ENCODE measurements at places on chromosomes 3 and 15.
A peak's percentile ranks its signal among the peaks of the same experiment; 100 is the strongest.

DNA sequence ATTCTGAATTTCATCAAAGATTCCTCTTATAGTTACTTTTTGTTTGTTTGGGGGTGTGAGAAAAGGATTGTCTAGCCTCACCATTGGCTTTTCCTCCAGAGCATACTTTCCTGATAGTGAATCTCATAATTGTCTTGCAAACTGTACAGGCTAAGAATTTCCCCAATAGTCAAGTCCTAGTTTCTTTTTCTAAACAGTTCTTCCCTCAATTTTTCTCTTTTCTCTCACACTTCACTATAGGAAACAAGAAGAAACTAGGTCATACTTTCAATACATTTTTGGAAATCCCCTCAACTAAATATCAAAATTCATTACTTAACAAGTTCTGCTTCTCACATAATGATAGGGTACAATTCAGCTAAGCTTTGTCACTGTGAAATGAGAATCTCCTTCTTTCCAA lies 241.9 kb downstream of the IL20RB start:
- DNase-seq = no peak

DNA sequence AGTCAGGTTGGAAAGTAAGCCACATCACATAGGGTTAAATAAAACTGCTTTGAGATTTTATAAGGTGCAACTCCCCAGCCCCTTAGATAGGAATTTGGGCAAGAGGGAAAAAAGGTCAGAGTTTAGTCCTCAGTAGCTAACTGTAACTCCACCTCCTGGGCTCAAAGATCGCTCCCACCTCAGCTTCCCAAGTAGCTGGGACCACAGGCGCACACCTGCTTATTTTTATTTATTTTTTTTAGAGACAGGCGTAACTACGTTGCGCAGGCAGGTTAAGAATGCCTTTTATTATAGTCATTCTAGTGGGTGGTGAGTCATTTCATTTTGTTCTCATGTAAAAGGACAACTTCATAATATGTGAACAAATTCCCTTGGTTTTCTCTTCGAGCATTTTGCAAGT lies 14.7 kb downstream of the TM2D3 start:
- DNase-seq = no peak

DNA sequence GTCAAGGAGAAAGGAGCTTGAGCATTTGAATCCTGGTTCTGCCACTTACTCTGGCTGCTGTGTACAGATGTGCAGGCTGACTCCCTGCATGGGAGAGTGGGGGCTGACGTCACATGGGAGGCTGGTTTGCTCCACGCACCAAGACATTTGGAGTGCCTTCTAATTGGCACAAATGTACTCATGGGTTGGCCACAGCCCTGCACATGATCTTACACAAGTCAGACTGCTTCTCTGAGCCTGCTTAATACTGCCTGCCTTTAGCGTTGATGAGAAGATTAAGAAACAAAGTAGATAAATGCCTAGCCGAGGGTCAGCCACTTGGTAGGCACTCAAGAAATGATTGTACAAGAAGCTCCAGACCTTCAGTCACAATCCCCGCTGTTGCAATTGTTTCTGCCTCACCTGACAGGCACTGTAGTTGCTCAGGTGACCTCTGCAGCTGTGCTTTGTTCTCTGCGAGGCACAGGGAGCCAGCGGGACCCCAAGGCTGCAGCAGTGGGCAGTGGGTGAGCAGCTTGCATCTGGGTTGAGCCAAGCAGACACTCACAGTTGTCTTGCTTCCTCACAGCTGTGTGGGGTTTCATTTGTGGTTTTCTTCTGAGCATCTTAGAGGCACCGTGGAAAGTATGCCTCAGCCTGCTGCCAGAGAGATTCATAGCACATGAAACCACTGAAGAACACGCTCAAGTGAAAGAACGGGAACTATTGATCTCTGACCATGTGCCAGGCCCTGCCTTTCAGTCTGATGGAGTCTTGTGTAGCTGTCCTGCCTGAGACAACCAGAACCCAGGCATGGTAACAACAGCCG lies 33.1 kb downstream of the GRK7 start:
- peak; percentile 30 for DNase-seq

- DNase-seq = no peak
Measured at GRCh38 chr3:6706777-6707176, 154.1 kb upstream of the GRM7 start.

DNA sequence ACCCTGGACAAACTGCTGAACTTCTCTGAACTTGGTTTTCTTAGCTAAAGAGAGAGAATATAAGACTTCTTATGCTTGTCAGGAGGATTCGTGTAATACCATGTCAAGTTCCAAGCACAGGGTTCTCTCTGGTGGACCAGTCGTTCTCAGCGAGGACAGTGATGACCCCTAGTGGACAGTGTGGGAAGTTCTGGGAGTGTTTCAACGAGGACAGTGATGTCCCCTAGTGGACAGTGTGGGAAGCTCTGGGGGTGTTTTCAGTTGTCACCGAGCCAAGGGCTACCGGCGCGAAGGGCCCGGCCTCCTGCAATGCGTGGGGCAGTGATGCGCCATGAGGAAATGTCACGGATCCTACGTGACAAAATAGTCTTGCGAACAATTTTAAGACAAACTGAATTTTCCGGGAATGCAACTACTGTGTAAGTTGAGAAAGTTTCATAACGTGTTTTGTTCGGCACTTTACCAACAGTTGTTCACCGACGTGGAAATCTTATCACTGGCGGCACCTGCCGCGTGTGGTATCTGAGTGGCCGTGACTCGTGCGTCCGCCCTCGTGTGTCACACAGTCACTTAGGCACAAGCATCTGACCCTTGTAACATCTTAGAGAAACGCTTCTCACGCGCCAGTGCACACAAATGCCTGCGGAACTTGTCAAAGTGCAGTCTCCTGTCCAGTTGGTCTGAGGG lies 39.3 kb upstream of the MUC4 start:
- peak; percentile 73 for DNase-seq

GRCh38 chr3:126202276-126202675 lies 21.9 kb upstream of the ALDH1L1 start:
- no peak for DNase-seq

- no peak for DNase-seq
Measured at GRCh38 chr15:38539008-38539343, 25.6 kb downstream of the RASGRP1 start.

DNA sequence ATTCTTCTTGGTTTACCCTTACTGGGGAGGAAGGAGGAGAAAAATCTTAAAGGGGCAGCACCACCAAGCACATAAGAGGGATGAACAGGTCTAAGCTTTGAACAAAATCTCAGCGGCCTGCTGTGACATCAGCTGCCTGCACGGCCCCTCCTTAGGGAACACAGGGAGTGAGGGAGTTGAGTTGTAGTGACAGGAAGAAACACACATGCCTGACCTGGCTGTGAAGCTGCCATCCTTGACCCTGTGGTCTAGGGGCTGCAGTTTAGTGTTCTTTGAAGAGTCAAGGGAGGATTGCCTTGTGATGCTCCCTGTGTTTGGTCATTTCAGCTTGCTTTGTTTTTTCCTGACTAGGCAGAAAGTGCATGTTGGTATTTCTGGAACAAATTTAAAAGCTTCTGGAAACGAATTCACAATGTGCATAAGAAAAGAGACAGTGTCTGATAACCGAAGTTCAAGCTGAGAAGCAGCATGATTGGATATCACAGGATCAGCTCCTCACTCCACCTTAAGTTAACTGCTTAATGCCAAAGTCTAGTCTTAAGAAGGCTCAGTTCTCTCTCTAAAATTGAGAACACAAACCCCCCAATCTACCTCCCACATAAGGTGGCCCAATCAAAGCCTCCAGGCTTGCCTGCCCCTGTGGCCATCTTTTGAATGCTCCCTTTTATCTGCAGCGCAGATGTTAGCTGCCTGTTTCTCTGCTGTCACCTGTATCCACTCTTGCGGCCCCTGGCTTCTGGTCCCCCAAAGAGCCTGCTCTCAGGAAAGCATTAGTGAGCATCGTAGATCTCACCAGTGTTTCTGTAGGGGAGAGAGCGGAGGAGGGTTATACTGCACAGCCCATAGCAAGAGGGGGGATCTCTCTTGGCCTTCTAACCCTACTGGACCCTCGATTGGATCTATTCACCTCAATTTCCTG lies 82.2 kb downstream of the SCN11A start:
- DNase-seq = no peak

- no peak for DNase-seq
Measured at GRCh38 chr3:37542331-37542730, 319.3 kb upstream of the CTDSPL start.

DNA sequence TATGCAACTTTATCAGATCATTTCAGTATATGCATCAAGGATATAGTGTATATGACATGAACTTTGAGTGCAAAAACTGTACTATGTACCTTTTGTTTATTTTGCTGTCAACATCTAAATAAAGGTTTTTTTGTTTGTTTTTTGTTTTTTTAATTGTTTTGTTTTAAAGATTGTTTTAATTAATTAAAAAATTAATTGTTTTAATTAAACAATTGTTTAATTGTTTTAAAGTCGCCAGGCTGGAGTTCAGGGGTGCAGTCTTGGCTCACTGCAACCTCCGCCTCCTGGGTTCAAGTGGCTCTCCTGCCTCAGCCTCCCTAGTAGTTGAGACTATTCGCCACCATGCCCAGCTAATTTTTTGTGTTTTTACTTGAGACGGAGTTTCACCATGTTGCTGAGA lies 79.9 kb upstream of the LRRFIP2 start:
- no peak for DNase-seq

- no peak for DNase-seq
Measured at GRCh38 chr3:3825035-3825434, 25.8 kb downstream of the LRRN1 start.

DNA sequence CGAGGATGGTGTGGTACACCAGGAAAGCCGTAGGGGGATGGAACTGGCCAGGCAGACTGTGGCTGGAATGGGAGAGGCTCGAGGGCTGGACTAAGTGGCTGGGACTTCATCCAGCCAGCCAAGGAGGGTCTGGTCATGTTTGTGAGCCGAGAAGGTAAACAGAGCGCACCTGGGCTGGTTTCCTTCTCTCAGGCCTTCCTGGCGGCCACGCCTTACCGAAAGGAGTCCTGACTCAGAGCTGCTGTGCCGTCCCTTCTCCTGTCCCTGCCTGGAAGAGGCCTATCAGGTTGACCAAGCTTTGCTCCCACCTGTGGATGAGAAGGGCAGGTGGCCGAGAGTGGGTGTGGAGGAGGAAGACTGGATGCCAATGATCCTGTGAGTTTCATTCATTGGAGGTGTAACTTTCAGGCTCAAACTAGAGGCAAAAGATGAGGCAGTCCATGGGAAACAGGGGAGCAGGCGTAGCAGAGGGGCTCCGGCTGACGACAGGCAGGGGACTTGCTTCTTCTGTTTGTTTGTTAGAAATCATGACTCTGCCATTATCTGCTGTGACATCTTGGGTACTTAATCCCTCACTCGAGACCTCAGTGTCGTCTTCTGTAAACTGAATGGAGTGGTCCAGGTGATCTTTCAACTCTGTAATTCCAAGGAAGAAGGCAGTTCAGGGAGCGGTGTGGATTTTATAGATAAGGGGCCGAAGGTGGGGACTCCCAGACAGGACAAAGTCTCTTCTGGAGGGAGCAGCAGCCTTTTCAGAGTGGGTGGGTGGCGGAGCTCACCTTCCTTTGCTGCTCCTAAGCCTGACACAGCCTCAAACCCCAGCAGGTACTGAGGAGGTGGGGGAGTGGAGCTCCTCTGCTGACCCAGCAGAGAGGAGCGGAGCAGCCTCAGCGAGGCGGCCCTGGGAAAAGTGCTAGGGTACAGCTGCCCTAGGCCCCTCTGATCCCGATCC lies 71.8 kb upstream of the GATM start:
- no peak for DNase-seq

- DNase-seq = no peak
Measured at GRCh38 chr3:15384510-15385237, 42.7 kb downstream of the METTL6 start.

- DNase-seq = no peak
Measured at GRCh38 chr15:28078191-28078719, 20.9 kb downstream of the OCA2 start.

DNA sequence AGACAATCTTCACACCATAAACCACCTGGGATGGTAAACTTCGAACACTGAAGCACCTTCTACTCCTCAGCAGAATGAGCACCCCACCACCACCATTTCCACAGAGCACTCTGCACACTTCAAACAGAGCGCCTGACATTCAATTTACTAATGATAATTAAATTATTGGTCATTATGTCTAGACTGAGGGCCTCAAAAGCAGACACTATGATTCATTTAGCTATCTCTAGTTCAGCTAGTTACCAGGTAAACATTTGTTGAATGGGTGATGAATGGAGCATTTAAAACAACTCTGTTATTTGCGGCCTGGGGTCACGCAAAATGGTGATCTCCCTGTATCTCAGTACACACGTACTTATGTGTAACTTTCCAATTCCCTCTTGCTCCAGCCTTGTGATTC lies 40.9 kb downstream of the ACAP2 start:
- DNase-seq = no peak

DNA sequence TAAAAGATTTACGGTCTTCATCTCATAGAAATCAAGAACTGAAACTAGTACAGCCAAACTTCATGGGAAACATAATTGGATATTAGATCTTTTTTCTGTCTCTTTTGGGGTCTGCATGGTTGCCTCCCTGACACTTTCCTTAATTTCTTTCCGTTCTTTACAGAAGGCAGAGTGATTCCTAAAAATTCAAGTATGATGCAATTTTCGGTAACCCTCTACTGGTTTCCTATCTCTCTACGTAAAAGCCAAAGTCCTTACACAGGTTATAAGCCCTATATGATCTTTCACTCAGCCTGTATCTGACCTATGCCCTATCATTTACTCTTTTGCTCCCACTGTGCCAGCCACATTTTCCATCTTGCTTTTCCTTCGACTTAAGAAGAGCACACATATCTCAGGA lies 6.8 kb upstream of the SLITRK3 start:
- no peak for DNase-seq

DNA sequence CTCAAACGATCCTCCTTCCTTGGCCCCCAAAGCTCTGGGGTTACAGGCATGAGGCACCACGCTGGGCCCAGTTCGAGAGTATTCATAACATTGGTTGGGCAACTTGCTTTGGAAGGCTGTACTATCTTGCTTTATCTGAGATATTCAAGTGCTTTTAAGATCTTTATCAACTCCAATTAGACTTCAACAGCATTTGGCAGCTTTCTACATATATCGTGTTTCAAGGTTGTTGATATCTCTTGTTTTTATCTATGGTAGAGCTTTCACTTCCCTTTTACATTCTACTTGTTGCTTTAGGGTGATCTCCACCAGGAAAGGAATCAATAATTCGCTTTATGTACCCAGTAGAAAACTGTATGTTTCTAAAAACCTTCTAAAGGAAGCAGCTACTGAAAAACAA lies 395.3 kb downstream of the IL5RA start:
- DNase-seq = no peak

DNA sequence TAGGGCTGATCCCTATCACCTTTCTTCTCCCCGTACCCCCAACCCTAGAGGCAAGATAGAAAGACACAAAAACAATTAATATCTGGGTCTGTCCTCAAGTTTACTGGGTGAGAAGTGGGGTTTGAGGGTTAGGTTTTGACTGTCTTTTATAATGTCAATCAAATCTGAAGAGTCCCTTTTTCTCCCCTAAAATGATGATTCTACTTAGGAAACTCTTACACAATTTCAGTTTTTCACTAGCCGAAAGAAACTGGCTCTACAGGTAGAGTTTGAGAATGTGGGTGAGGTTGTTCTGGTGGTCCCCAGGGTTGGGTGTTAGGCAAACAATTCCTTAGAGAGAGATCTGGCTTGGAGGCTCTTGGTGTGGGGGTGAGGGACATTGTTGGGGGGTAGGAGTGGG lies 189.9 kb downstream of the TCF12 start:
- no peak for DNase-seq

- no peak for DNase-seq
Measured at GRCh38 chr15:81095690-81096365, 38.2 kb upstream of the CFAP161 start.

GRCh38 chr3:24440760-24441464 lies 53.7 kb downstream of the THRB start:
- DNase-seq = no peak

- no peak for DNase-seq
Measured at GRCh38 chr3:170049146-170050000, 11.6 kb downstream of the GPR160 start.

All from activated T-helper 1 cell treated with Interleukin-2 at 50 U/mL for 16 hours (primary cell).